8988T (cell line): ENCODE measurements at places on chromosomes 7 and 10.
A peak's percentile ranks its signal among the peaks of the same experiment; 100 is the strongest.

- DNase-seq: peak; percentile 8
Observed at GRCh38 chr7:17298840-17299482, 509 bp downstream of the AHR start.

DNA sequence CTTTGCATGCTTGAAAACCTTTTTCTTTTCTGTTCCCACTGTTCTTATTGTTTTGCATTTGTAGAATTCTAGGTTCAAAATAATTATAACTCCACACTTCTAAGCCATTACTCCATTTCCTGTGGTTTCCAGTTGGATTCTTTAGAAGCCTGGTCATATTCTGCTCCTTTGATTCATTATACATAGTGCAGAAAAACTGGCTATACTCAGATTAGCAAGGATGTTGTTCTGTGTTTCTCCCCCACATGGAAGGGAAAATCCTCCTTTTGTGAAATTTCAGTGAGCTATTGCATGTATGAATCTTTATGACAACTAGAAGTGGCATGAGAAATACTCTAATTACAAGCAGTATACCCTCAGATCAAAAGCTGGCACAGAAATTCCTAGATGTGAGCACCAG, 79.5 kb downstream of the SLC13A1 start:
- no peak for DNase-seq

- no peak for DNase-seq
Observed at GRCh38 chr7:47191316-47191715, 390.6 kb downstream of the TNS3 start.

DNA sequence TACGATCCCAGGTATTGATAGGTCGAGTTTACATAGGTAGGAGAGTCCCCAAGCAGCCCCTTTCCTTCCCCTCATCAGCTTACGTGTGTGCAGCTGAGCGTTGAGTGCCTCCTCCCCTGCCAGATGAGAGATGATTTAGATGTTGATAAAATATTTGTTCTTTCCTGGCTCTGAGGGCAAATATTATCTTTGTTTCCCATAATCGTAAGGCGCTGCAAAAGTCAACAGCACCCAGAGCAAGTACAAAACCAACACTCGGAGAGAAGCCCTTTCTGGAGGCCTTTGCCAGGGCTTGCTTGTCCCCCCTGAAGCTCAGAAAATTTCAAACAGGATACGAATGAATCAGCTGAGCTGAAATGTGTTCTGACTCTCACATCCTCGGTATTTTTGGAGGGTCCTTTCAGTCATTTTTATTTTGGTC, 683.2 kb downstream of the LRMDA start:
- no peak for DNase-seq

DNA sequence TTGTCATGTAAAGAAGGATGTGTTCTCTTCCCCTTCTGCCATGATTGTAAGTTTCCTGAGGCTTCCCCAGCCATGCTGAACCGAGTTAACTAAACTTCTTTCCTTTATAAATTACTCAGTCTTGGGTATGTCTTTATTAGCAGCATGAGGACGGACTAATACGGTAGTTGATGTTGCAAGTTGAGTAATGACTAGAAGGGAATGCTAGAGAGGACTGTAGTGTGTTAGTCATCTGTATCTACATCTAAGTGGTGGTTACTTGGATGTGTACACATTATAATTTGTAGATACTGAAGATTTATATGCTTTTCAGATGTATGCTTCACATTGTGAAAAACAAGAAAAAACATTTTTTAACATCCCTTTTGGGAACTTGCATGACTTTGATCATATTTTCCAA, 244.6 kb downstream of the POLR1F start:
- no peak for DNase-seq

- peak; percentile 28 for DNase-seq
Observed at GRCh38 chr10:93059975-93060886, at the start of gene CYP26C1. Gene CYP26C1, plus strand, starts transcription at chr10:93060798. Its CDS starts 466 bp downstream, at chr10:93061264.

- no peak for DNase-seq
Observed at GRCh38 chr10:60495338-60496055, 105.8 kb upstream of the ANK3 start.

DNA sequence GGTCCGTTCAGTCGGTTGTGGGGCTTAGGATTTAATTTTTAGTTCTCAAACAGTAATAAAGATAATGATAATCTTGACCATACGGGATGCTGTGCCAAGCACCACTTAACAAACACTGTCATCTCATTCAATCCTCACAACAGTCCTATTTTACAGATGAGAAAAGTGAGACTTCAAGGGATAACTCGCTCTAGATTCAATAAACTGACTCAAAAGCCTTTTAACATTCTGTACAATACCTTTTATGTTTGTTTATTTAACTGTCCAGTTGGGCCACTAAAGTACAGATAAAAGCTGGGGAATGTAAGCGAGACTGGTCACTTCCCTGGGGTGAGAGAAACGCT, 437 bp upstream of the CFAP69 start:
- no peak for DNase-seq

- no peak for DNase-seq
Observed at GRCh38 chr10:104449391-104449790, 95.8 kb downstream of the CFAP58 start.

DNA sequence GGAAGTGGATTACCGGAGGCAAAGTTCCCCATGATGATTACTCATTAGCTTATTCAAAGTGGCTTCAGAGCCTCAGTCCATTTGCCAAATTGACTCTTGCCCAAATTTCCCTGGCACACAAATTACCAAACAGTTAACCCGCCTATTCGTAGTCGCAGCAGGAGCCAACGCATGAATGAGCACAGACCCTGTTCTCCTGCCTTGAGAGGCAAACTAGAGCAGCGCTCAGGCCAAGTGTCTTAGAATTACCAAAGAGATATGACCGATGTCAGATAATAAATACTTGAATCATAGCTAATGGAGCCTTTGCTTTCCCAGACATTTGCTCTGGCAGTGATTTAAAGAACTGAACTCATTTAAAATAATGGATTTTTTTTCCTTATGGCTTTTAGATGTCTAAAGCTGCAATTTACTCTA, 64.9 kb downstream of the CTTNBP2 start:
- DNase-seq: no peak

- no peak for DNase-seq
Observed at GRCh38 chr7:75957021-75957736, 37.2 kb downstream of the TMEM120A start.

DNA sequence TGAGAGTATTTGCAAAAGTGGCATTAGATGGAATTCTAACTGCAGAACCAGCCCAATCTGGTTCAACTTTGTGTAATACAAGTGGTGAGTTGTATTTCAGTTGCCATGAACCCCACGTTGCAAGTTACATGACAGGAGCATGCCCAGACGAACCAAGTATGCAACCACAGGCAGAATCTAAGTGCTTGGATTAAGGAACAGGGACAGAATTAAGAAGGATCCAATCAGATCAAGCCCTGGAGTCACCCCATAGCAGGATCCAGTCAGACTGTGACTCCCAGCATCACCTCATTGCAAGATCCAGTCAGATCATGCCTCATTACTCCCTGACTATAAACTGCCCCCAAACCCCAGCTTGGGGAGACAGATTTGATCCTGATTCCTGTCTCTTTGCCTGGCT, 388.7 kb upstream of the NRP1 start:
- no peak for DNase-seq

GRCh38 chr7:44736896-44737295, 11.8 kb upstream of the ZMIZ2 start:
- DNase-seq: no peak

GRCh38 chr7:11775401-11775800, 56.6 kb downstream of the THSD7A start:
- DNase-seq: no peak

DNA sequence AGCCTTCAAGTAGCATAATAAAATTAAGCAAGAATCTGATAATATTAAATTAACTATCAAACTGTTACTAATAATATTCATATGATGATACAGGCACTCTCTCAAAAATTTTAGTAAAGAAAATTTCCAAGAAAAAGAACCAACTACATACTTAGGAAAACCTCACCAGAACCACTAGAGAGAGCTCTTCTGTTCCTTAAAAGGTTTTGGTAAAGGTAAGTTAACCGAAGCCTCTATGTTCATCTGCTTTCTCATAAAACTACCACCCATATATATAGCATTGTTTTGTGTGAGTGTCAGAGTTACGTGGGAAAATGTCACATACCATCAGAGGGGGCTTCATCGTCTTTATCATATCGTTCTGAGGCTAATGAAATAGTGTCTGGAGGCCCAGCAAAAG, 20.7 kb downstream of the SKAP2 start:
- no peak for DNase-seq

DNA sequence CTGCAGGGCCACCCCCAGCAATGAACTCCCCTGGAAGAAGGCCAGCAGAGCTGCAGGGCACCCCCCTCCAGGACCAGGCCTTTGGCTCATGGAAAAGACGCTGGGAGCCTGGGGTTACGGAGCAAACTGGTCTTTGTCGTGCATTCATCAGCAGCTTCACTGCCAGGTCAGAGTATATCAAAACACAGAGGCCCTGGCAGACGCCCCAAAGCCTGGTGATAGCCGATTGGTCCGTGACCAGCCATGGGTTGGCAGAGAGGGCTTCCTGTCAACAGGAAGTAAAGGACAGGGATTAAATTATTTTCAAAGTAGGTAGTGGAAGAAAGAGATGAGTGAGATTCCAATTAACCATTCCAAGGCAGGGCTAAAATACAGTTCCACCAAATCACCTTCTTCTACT, 9.0 kb downstream of the PRKAG2 start:
- no peak for DNase-seq

- no peak for DNase-seq
Observed at GRCh38 chr10:91587710-91588638, 44.9 kb downstream of the PPP1R3C start.

GRCh38 chr10:124231168-124232155, 138.1 kb upstream of the CHST15 start:
- DNase-seq: no peak

- DNase-seq: no peak
Observed at GRCh38 chr10:30587522-30588031, 42.0 kb downstream of the LYZL2 start.
